ENCODE measurements at places on chromosomes 3 and 15.

- no peak for DNase-seq
Observed at GRCh38 chr3:57980416-57980815, 27.8 kb upstream of the FLNB start.

DNA sequence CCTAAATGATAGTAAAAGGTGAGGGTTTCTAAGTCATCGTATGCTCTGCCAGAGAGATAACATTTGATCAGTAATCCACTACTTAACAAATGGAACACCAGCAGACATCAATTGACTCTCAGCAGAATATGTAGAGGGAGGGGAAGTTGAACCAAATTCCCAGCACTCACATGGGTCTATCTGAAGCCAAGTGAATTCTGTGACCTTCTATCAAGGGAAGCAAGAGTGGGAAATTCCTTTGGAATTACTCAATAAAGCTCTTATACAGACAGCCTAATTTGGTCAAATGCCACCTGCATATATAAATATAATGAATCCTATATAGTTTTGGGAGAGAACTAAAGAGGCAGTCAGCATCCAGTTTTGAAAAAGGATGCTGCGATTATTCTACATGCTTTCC is 15.8 kb upstream of the KCNMB2 start:
- DNase-seq: no peak

GRCh38 chr3:47016934-47017435 is 37.5 kb downstream of the NBEAL2 start:
- DNase-seq: peak; percentile 70

GRCh38 chr15:62798536-62798935 is 244.0 kb upstream of the TPM1 start:
- no peak for DNase-seq

GRCh38 chr3:14125193-14126016 is 553 bp downstream of the TMEM43 start:
- DNase-seq: peak; percentile 82

- peak; percentile 20 for DNase-seq
Observed at GRCh38 chr3:132352556-132353143, 35.4 kb downstream of the ACP3 start.

DNA sequence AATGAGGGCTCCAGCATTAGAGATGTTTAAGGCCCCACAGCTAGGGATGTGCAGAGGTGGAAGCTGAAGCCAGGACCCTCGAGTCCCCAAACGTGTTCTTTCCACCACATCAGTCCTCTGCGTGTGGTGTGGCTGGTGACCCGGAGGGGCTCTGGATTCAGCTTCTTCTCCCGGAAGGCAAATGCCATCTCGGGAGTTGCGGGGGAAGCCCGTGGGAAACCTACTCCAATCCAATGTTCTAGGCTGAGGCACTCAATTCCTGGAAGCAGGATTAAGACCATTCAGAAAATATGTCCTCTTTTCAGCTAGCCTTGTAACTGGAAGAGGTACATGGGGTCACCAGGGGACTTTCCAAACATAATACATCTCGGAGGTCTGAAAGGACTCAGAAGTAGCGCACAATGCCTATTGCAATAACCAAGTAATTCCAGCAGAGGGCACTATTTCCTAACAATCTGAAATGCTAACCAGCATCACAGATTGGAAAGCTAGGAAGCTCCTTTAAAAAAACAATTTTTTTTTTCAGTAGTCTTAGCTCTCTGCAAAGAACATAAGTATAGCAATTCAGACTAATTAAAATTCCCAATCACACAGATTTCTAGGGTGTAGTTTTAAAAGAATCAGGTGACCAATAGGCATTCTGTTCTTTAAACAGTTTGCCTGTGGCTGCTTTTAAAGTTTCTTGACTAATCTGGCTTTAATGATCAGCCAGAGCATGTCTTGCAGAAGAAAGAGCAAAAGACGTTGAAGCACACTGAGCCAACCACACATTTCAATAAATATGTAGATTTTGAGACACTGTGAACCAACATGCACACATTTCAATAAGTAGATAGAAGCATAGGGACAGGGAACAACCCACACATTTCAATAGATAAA is 36.1 kb downstream of the BNC1 start:
- DNase-seq: peak; percentile 41

DNA sequence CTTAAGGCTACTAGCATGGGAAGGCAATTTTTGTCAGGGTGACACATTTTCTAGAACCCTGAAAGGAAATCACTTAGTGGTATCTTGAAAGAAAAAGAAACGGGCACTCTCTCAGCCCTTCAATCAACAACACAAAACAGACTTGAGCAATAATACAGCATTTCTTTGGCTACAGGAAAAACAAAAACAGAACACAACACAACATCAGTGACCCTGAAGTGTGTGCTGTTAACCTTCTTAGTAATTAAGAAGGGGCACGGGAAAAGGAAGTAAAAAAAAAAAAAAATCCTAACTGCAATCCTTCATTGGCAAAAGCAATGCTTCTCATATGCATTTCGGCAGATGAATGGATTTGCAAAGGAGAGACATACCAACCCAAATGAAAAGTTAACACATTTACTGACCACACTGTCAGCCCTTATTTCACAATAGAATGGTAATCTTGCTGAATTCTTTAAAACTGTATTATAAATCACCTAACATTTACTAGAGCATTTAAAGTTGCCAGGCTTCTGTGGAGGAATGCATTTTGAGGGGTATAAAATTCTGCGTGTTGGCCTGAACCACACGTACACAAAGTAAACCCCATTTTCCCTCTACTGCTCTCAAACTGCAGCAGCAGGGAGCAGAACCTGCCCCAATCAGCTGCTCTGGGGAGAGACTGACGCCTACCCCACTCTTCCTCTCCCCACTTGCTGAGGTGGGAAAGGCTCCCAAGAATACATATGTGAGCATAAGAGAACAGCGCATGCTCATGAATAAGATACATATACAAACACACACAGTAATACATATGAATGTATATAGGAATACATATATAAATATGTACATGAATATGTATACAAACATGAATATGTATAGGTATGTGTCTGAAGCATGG is 198.5 kb downstream of the FOXP1 start:
- DNase-seq: no peak

GRCh38 chr3:170724599-170725280 is 138.9 kb upstream of the SLC7A14 start:
- peak; percentile 81 for DNase-seq

DNA sequence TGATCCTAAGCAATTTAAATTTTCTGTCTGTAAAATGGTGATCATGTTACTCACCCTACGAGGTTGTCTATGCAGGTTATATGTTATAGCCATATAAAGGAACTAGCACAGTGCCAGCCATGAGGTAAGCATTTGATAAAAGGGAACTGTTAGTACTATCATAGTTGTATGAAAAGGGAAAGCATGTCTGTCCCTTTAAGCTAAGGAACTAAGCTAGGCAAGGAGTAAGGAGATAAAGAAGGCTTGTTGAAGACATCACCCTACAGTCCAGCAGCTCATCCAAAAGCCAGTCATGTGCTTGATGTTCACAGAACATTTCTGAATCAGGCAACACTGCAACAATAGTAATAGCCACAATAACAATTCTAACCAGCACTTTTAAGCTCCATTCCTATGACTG is 243.9 kb downstream of the ZBTB20 start:
- no peak for DNase-seq

DNA sequence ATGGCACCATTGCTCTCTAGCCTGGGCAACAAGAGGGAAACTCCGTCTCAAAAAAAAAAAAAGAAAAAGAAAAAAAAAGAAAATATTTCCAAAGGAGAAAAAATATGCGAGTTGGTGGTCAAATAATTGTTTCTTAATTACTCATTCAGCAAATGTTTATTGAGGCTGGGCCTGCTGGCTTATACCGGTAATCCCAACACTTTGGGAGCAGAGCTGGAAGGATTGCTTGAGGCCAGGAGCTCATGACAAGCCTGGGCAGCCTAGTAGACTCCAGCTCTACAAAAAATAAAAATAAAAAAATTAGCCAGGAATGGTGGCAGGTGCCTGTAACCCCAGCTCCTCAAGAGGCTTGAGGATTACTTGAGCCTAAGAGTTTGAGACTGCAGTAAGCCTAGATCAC is 4.1 kb downstream of the KNL1 start:
- DNase-seq: no peak

DNA sequence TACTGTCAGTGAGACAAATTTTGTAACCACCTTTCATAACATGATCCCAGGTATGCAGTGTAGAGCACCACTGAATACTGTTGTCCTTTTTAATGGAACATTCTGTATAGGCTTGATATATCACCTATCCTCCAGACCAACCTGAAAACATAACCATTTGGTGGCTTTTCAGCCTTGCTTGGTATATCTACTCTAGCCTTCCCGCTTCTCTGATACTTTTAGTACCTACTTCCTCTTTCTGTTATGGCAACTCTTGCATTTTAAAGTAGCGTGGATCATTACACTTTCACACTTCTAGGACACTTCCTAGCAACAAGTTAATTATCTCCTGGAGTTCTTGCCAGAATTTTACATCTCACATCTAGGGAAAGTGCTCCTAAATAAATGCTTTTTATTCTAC is 226.6 kb upstream of the ROBO1 start:
- DNase-seq: no peak

DNA sequence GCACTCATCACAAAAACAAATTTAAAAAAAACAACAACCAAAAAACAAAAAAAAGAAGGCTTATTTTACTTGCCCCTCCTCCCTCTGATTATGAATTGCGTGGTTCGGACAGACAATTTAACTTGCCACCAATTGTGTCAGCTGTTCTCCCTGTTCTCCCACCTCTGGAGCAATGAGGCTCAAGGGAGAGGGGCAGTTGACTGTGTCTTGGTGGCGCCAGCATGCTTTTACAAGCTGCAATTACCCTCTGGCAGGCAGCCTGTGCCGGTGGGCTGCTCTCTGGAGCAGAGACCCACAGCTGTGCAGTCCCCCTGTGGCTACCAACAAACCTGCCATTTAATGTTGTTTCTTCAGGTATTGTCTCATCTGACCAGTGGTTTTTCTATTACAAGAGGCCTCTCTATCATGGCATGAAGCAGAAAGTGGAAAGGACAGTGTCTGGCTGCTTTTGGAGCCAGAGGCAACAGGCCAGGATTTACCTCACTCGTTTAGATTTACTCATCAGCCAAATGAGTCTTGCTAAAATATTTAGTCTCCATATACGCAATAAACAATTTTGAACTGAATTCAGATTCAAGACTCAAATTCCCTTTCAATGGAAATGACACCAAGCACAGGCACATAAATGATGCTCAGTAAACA is 192.0 kb upstream of the TPRG1 start:
- no peak for DNase-seq

DNA sequence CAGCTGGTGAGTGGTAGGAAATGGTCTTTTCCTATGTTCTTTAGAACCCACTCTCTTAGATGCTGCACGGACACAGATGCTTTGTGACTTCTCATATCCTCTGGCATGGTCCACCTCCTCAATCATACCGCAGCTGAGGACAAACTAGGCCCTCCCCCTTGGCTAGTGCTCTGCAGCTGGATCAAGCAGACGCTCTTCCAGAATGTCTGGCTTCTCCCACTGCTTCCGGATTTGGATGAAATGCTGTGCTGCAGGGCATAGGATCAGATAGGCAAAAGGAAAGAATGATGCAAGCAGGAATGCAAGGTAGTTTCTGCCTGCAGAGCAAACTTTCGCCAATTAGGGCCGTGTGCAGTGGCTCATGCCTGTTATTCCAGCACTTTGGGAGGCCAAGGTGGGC is 75.7 kb upstream of the SLC4A7 start:
- DNase-seq: no peak

- DNase-seq: no peak
Observed at GRCh38 chr15:25058080-25058785, 103.4 kb downstream of the SNRPN start.

GRCh38 chr15:90742087-90742486 is 24.9 kb downstream of the BLM start:
- DNase-seq: no peak

DNA sequence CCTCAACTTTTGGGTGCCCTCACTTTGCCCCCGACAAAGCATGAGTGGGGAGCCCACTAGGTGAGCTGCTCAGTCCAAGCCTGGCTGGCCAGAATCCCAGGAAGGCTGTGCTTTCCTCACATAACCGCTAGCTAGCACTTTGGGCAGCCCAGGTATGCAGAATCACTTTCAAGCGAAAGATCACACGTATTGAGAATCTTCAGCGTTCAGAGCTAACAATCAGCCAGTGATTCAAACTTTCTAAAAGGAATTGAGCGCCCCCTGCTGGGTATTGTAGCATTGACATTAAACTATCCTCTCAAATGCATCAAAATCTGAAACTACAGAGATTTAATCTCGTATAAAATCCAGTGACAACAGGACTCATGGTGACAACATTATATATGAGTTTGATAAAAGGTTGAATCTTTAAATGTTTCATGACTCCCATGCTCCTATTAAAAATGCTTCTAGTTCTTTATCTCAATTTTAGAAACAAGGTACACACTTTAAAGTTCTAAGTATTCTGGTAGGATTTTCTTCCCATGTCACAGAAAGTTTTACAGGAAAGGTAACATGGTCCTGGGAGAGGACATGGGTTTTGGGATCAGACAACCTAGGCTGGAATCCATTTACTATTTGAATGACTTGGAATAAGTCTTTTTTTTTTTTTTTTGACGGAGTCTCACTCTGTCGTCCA is 11.8 kb downstream of the ANAPC13 start:
- DNase-seq: no peak

GRCh38 chr15:60477164-60477563 is 1.8 kb downstream of the ICE2 start:
- no peak for DNase-seq

- no peak for DNase-seq
Observed at GRCh38 chr3:174397848-174398247, 461.3 kb upstream of the NAALADL2 start.

- no peak for DNase-seq
Observed at GRCh38 chr15:44029003-44029402, 166.1 kb downstream of the FRMD5 start.

DNA sequence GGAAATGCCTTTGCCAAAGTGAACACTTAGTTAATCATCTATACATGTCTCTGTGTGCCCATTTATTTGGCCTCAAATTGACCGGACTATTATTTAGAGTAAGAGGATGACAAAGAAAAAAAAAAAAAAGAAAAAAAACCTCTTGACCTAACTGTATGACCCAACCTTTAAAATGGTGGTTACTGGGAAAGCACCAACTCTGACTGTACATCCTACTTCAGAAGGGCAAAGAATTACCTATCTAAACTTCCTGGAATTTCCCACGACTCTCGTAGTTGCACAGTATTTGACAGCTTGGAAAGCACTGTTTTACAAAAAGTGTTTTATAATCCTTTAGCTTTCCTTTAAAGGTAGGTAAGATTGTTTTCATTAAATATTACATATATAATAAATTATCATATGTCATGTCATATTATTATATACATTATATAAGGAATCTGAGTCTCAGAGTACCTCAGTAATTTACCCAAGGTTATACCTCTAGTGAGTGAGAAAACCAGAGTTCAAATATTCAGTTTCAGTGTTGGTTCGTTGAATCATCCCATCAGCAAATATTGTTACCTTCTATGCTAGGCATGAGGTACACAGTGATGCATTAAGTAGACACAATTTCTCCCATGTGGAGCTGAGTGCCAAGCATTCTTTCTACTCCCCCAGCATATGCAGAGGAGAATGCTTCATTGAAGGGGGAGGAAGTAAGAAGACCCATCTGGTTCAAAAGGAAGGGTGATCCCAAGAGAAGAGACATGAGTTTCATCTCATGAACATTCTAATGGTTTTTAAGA is 5.0 kb downstream of the BCL2A1 start:
- DNase-seq: no peak
